M059J (cell line): ENCODE measurements at places on chromosomes 13 and 19.

DNA sequence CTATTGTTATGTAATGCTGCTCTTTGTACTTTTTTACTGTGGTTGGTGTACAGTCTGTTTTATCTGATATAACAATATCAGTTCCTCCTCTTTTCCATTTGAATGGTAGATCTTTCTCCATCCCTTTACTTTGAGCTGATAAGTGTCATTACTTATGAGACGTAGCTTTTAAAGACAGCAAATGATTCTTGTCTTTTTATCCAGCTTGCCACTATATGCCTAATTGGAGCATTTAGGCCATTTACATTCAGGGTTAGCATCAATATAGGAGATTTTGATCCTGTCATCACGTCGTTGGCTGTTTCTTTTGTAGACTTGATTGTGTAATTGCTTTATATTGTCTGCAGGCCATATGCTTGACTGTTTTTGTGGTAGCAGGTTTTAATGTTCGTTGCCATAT is 894.2 kb upstream of the ATXN8OS start:
- DNase-seq: no peak

DNA sequence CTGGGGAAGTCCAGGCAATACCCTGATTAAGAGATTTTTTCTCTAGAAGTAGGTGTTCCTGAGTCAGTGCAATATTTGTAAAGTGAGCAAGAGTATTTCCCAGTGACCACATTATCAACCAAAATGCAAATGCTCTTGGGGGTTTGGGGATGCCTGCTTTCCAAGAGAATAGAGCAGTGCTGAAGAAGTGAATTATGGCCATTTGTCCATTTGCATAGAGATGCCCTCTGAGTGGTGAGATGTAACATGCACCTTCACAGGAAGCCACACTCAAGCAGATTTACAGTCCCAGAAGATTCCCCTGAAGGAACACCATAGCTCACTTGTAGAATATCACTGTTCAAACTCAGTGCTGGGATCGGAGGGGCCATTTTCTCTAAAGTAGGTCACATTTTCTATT is 71.8 kb downstream of the TNFSF11 start:
- DNase-seq: no peak

DNA sequence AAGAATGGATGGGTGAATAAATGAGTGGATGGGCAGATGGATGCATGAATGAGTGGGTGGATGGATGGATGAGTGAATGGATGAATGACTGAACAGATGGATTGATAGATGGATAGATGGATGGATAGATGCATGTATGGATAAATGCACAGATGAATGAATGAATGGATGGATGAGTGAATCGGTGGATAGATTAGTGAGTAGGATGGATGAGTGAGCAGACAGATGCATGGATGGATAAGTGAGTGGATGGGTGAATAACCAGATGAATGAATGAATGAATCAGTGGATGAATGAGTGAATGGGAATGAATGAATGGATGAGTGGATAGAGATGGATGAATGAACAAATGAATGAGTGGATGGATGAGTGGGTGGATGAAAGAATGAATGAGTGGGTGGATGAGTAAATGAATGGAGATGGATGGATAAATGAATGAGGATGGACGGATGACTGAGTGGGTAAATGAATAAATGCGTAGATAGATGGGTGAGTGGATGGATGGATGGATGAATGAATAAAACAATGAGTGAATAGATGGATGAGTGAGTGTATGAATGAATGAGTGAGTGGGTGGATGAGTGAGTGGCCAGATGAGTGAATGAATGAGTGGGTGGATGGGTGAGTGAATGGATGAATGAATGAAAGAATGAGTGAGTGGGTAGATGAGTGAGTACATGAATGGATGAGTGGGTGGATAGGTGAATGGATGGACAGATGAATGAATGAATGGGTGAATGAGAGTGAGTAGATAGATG is 13.0 kb downstream of the GAS6 start:
- DNase-seq: no peak

DNA sequence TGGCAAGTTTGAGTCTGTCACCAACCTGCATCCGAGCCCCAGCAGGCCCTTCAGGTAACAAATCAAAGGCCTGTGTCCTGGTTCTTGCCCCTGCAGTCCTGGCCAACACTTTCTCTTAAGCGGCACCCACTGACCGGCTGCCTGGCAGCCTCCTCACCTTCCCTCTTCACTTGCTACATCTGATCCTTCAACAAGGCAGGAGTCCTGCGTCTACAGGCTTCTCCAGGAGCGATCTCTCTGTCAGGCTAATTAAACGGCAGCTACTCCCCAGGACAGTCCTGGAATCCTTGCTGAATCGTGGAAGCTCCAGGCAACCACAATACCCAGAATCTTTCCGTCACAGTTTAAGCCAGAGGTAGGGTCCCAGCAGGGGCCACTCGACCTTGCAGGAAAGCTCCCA is 41.1 kb upstream of the GAS6 start:
- DNase-seq: no peak

- no peak for DNase-seq
These were observed 85.1 kb downstream of the RNASEH2B start for GRCh38 chr13:50994651-50995050.

- DNase-seq: no peak
These were observed 1.5 kb downstream of the KCNC3 start for GRCh38 chr19:50327461-50328223.

DNA sequence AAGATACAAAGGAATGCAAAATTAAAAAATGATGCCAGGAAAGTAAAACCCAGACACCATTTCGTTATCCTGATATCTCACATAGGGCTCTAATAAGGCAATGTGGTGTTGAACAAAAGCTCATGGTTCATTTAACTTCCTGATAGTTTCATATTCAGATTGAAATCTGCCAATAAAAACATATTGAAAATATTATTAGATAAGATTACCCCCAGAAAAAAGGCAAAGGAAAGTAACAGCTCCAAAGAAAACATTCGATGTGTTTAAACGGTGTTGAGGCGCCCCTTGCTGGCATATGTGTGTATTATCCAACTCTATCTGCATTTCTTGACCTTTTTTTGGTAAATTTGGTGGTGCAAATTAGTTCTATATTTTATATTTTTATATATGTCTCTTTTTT is 75.9 kb downstream of the ESD start:
- peak; percentile 35 for DNase-seq

DNA sequence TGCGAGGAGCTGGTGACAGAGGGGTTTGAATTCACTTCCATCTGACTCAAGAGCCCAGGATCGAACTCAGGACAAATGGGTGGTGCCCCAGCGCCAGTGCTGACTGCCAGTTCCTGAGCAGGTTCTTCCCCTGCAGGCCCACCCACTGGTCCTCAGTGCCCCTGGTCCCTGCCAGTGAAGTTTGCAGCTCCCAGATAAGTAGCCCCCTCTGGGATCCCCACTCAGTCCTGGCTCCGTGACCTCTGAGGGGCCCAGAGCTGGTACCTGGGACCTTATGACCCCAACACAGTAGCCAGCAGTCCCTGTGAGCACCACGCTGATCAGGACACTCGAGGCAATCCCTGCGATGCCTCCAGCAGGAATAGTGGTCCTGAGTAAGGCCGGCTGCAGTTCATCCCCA is 11.3 kb upstream of the CEACAM20 start:
- no peak for DNase-seq

DNA sequence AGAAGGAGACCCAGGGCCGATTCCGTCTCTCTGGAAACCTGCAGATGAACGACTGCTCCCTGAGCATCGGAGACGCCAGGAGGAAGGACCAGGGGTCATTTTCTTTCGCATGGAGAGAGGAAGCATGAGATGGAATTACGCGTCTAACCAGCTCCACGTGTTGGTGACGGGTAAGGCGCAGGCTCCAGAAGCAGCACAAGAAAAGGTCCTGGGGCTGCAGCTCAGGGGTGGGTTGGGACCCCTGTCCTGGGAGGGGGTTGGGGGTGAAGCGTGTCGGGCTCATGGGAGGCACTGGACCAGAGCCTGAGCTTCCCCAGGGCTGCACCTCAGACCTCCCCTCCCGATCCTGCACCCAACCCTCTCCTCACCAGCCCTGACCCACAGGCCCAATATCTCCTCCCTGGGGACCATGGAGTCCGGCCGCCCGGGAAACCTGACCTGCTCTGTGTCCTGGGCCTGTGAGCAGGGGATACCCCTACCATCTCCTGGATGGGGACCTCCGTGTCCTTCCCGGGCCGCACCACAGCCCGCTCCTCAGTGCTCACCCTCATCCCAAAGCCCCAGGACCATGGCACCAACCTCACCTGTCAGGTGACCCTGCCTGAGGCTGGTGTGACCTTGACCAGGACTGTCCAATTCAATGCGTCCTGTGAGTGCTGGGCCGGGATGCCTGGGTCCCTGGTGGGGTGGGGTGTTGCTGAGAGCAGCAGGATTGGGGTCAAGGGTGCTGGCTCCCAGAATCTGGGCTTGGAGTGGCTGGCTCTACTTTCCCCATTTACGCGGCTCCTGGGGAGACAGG is 39.6 kb upstream of the CD33 start:
- no peak for DNase-seq

DNA sequence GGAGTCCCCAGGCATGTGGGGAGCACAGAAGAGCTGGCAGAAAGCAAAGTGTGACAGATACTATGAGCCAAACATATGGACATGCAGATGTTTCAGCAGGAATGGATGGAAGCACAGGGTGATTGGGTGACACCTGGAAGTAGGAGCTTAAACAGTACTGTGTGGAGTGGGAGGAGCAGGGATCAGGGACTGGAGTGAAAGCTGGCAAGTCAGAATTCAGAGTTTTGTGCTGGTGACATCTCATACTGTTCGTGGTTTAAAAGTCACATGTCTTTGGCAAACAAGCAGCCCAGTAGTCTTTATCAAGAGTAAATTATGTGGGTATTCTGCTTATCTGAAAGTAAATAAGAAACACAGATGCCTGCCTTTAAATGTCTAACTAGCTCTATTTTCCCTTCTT is 408.2 kb downstream of the COG6 start:
- peak; percentile 41 for DNase-seq

DNA sequence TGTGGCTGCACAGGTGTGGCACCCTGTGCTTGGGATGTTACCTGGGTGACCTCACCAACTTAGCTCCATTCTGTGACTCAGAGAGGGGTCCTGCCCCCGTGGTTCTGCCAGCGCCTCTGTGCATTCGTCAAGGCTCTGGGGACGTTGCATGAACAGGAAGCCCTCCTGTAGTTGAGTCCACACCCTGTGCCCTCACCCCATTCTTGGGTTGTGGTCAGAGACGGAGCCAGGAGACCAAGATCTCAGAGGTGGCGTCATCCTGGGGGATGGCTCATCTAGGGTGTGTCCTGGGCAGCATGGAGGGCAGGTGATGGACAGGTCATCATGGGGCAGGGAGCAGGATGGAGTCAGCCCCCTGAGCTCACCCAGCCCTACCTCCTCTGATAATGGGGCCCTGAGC is 2.5 kb downstream of the COX6B2 start:
- peak; percentile 70 for DNase-seq

GRCh38 chr13:94093652-94094315 is 385.7 kb downstream of the DCT start:
- no peak for DNase-seq

GRCh38 chr19:1470305-1471009 is 8.6 kb downstream of the C19orf25 start:
- no peak for DNase-seq

GRCh38 chr19:47497050-47497766 is 13.2 kb upstream of the KPTN start:
- no peak for DNase-seq

- DNase-seq: no peak
These were observed 67.7 kb upstream of the TM9SF2 start for GRCh38 chr13:99433543-99434075.

DNA sequence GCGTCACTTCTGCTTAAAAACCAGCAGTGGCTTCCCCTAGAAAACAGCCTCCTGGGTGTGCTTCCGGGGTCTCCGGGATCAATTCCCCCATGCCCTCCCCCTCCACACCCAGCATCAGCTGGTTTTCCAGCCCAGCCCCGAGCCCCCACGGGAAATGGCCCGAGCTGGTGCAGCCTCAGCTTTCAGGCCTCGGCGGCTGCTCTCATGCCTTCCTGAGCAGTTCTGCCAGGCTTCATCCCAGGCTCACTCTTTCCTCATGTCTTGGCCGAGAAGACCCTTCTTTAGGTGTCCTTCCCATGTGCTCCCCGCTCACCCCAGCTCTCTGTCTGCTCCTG is 103.1 kb upstream of the RNF113B start:
- no peak for DNase-seq

- peak; percentile 64 for DNase-seq
These were observed 55.0 kb upstream of the EEF1AKMT1 start for GRCh38 chr13:20828539-20829364.
